Activated naive CD4-positive, alpha-beta T cell (primary cell): ENCODE measurements at places on chromosomes 7 and 10.

DNA sequence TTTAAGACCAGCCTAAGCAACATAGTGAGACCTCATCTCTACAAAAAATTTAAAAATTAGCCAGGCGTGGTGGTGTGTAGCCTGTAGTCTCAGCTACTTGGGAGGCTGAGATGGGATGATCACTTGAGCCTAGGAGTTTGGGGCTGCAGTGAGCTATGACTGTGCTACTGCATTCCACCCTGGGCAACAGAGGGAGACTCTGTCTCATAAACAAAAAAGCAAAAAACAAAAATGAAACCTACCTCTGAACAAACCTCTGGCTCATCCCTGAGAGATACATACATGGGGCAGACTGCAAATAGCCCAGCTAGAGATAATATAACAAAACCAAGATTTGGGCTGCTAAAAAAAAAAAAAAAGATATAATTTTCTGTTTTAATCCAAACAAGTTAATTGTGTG is 19.5 kb downstream of the C10orf67 start:
- DNase-seq = no peak

DNA sequence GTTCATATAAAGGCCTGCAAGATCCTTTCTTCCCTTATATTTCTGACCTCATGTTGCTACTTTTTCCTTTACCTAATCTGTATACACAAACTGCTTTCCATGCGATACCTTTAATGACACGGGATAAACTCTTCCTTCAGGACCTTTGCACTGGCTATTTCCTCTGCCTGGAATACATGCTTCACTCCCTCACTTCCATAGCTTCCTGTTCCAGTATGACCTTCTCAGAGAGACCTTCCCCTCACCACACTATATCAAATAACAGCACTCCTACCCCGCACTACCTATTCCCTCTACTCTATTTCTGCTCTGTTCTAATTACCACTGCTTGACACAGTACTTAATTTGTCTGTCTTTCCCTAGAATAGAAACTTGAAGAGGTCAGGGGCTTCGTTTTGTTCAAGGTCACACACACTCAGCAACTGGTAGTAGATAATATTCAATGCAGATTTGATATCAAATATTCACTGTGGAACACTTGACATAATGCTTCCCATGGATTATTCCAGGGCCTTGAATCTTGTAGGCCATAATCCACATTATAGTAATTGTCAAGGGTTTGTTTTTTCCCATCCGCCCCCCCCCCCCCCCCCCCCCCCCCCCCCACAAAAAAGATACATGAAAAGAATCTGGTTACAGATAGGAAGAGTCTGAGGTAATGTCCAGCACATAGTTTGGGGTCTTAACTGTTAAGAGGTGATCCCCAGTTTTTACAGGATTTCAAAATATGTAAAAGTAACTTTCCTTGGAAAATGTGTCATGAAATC is 11.1 kb downstream of the SYPL1 start:
- no peak for DNase-seq

GRCh38 chr7:29337546-29338116 is 143.1 kb downstream of the CHN2 start:
- no peak for DNase-seq

GRCh38 chr7:130099331-130099730 is 29.0 kb downstream of the KLHDC10 start:
- no peak for DNase-seq

- no peak for DNase-seq
Measured at GRCh38 chr7:44060948-44061644, 4.3 kb downstream of the PGAM2 start.

DNA sequence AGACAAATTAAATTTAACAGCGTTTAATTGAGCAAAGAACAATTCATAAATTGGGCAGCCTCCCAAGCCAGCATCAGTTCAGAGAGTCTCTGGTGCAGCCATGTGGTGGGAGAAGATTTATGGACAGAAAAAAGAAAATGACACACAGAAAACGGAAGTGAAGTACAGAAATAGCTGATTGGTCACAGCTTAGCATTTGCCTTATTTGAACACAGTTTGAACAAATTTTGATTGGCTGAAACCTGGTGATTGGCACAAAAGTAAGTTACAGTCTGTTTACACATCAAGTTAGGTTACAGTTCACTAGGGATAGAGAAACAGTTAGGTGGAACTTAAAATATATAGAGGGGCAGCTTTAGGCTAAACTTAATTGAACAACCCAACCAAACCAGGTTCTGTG is 720.1 kb downstream of the TYW1 start:
- DNase-seq = no peak

DNA sequence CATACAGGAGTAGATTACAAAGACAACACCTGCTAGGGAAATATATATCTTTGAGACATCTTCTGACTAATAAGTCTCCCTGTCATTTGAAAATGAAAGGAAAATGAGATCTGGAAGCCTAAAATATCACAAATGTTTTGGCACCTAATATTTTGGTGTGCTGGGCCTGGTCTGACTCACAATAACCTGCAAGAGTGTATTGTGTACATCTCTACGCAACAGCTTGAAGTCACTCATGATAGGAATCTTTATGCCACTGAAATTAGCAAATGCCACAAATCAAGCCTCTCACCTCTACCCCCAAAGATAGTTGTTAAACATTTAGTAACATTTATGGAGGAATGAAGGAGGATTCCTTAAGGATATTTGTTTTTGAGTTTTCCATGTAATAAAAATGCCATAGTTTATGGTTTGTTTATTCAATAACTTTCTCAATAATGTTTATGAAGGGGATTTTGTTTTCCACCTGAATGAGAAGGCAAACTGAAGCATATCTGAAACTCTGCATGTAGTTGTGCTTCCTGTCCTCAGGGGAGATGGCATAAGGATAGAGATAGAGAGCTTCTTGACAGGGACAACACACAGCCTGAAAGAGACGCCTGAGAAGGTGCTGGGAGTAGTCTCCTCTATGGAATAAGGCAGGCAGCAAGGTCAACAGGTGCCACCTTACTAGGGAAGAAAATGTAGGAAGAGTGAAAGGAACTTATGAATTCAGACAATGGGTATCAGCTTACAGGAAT is 197.4 kb downstream of the AHR start:
- DNase-seq = no peak

GRCh38 chr10:49762566-49762877 is 399 bp upstream of the OGDHL start:
- DNase-seq = no peak

GRCh38 chr10:61901829-61902444 is 438 bp downstream of the ARID5B start:
- DNase-seq = no peak

GRCh38 chr7:140534743-140535142 is 55.4 kb upstream of the MKRN1 start:
- no peak for DNase-seq

DNA sequence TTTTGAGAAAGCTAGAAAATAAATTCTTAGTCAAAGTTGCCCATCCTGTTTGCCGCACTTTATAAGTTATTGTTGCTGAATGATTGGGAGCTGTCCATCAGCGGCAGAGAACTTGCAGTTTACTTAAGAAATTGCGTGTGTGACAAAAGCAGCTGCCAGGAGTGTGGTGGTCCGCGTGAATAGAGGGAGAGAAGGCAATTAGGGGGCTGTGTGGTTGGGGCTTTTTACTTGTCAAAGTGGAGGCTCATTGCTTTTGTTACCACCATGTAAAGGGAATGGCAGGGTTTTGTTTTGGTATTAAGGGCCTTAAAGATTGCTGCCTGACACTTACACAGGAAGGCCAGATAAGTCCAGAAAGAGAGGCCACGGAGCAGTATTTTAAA is 177.8 kb downstream of the TCF7L2 start:
- no peak for DNase-seq

DNA sequence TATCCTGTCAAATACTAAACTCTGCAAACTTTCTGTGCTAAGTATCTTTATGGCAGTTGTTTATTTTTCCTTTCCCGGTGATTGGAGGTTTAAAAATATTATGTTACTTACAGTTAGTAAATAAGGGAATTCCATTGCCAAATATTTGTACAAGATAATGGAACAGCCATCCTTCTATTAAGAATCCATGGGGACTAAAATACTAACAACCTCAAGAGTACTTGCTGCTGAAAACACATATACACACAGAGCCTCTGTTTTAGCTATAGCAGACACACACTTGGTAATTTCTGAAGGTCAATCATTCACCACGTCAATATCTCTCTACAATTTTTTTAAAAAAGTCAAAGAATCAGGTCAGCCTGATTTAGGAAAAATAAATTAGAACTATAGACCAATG is 32.4 kb downstream of the TSPAN12 start:
- DNase-seq = no peak

DNA sequence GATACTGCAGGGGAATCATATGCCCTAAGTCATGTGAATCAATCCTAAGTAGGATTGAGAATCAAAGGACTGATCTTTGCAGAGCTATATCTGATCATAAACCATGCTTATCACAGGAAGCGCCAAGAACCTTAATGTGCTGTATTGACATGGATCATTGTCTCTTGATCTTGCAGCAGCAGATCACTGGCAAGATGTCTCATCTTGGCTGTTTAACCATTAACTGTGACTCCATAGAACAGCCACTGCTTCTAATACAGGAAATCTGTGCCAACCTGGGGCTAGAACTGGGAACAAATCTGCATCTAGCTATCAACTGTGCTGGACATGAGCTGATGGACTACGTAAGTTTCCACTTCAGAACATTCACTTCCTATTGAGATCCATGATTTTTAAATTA is 21.6 kb downstream of the ENO4 start:
- DNase-seq = no peak

DNA sequence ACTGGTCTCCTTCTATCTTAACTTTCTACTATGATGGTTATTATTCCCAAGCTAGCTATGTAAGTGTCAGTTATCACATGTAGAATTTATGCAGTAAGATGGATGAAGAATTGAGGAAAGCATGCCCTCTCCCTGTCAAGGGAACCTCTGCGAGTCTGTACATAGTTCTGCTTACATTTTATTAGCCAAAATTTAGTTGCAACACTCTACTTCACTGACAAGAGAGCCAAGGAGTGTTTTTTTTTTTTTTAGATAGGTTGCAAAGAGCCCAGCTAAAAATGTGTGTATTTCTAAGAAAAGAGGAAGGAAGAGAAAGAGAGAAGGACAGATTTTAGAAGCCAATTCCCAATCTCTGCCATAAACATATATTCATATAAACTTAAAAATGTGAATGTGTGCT is 357.7 kb upstream of the LRRN3 start:
- no peak for DNase-seq

DNA sequence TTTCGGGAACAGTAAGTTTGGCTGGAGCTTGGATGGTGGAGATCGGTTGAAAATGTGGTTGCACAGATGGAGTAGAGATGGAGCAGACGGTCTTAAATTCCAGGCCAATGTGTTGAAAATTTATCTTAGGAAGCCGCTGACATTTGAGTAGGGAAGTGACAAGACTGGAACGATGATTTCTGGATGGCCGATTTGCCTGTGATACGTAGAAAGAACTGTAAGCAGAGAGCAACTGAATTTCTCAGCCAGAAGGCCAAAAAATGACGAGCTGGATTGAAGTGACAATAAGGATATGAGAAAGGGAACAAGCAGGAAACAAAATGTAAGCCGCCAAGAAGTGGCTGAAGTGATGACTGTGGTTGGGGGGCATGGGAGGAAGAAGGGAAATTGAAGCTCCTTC is 687 bp upstream of the ARMC3 start:
- DNase-seq = no peak

GRCh38 chr7:43058271-43059066 is 54.0 kb upstream of the HECW1 start:
- no peak for DNase-seq

DNA sequence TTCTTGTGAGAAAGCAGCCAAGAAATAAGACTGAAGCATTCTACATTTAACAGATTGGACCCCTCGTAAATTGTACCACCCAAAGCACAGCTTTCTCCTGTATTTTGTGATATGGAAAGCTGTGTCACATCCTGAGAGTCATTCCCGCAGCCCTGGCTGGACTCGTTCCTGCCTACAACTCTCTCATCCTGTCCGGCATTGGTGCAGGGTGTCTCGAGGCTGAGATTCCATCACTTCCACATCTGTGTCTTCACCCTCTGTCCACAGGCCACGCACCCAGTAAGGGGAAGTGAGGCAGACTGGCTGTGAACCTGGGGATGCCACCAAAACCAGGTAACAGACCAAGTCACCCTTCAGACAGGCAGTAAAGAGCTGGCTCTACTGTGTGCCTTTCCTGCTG is 146.2 kb upstream of the KLF6 start:
- no peak for DNase-seq

- no peak for DNase-seq
Measured at GRCh38 chr10:28984431-28984830, 304.4 kb upstream of the LYZL1 start.

GRCh38 chr7:132138817-132139216 is 437.5 kb downstream of the PLXNA4 start:
- DNase-seq = no peak

GRCh38 chr10:106705681-106706100 is 458.8 kb downstream of the SORCS1 start:
- no peak for DNase-seq

DNA sequence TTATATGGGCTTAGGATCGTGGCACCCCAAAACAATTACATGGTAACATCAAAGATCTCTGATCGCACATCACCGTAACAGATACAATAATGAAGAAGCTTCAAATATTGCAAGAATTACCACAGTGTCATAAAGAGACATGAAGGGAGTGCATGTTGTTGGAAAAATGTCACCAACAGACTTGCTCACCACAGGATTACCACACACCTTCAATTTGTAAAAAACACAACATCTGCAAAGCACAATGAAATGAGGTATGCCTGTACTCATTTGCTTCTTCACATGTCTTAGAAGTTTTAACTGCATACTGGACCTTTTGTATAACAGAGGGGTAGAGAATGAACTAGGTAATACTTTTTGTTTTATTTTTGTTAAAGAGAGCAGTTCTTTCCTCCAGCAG is 96.6 kb downstream of the TPST1 start:
- DNase-seq = no peak

GRCh38 chr10:52639652-52640051 is 132.9 kb downstream of the MBL2 start:
- no peak for DNase-seq

- DNase-seq = no peak
Measured at GRCh38 chr7:141974831-141975230, 1.3 kb upstream of the TAS2R38 start.

DNA sequence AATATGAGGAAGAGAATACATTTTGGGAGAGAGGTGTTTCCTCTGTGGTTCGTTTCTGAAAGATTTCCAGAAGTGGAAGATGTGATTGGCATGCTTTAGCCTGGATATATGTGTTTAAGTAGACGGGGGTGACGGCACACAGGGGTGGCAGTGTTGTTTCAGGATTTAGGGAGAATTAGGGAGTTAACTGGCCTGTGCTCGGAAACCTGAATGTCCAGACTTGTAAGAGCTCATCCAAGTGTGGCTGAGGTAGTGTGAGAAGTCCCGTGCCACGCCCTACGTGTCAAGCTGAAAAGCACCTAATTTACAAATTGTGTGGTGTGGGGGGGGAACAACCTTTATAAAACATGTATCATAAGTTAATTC is 1.1 kb downstream of the RALA start:
- no peak for DNase-seq
